ENCODE measurements at places on chromosomes 4 and X. TPM values are rescaled to one million over a fixed set of nuclear protein-coding genes. Genes with fewer than 3 reads are reported as not detected.

Gene ATP11C
- total RNA-seq: 49.3 TPM

Gene XAGE2
- not detected for total RNA-seq

Gene RBM46
- under 0.01 TPM for total RNA-seq

Gene LDB2
- 191 TPM for total RNA-seq

Gene ITIH6
- not detected for total RNA-seq

Gene FAM133A
- not detected for total RNA-seq

Gene TCEAL5
- not detected for total RNA-seq

Gene SLC9A7
- 21.2 TPM for total RNA-seq

Gene TXK
- 0.16 TPM for total RNA-seq

Gene MAPK10
- 39.9 TPM for total RNA-seq

All from bronchial smooth muscle cell (primary cell).